ENCODE measurements at places on chromosomes 7 and 10. TPM values are rescaled to one million over a fixed set of nuclear protein-coding genes. Genes with fewer than 3 reads are reported as not detected.

VSIR gene
- 55.5 TPM for total RNA-seq

GRM3 gene
- not detected for total RNA-seq

ANKRD30A gene
- total RNA-seq: not detected

DPYSL4 gene
- total RNA-seq: 14.1 TPM

ATOH7 gene
- total RNA-seq: not detected

ELAPOR2 gene
- total RNA-seq: 3.2 TPM

MMD2 gene
- not detected for total RNA-seq

PAPOLB gene
- not detected for total RNA-seq

MYL10 gene
- total RNA-seq: not detected

SCRN1 gene
- total RNA-seq: 1.6 TPM

HPSE2 gene
- total RNA-seq: not detected

SLC26A4 gene
- 0.74 TPM for total RNA-seq

SPAG6 gene
- total RNA-seq: not detected

SMC3 gene
- 81.3 TPM for total RNA-seq

MUC12 gene
- total RNA-seq: not detected

GCK gene
- total RNA-seq: 2.1 TPM

ZNF282 gene
- total RNA-seq: 21.6 TPM

EFCAB10 gene
- total RNA-seq: not detected

ARMC10 gene
- total RNA-seq: 46.6 TPM

GHITM gene
- 281 TPM for total RNA-seq

LMBR1 gene
- 25.2 TPM for total RNA-seq

SRGN gene
- 197 TPM for total RNA-seq

HOXA2 gene
- not detected for total RNA-seq

ZNF804B gene
- not detected for total RNA-seq

TFAM gene
- 91.8 TPM for total RNA-seq

SPDYE16 gene
- total RNA-seq: 0.12 TPM

STK31 gene
- not detected for total RNA-seq

GALNT17 gene
- total RNA-seq: not detected

EDRF1 gene
- total RNA-seq: 24.0 TPM

GNAT3 gene
- not detected for total RNA-seq

Measured in activated naive CD4-positive, alpha-beta T cell treated with anti-CD3 and anti-CD28 coated beads for 36 hours (primary cell).